GM04503 (cell line): ENCODE measurements at places on chromosomes 6 and 20.

DNA sequence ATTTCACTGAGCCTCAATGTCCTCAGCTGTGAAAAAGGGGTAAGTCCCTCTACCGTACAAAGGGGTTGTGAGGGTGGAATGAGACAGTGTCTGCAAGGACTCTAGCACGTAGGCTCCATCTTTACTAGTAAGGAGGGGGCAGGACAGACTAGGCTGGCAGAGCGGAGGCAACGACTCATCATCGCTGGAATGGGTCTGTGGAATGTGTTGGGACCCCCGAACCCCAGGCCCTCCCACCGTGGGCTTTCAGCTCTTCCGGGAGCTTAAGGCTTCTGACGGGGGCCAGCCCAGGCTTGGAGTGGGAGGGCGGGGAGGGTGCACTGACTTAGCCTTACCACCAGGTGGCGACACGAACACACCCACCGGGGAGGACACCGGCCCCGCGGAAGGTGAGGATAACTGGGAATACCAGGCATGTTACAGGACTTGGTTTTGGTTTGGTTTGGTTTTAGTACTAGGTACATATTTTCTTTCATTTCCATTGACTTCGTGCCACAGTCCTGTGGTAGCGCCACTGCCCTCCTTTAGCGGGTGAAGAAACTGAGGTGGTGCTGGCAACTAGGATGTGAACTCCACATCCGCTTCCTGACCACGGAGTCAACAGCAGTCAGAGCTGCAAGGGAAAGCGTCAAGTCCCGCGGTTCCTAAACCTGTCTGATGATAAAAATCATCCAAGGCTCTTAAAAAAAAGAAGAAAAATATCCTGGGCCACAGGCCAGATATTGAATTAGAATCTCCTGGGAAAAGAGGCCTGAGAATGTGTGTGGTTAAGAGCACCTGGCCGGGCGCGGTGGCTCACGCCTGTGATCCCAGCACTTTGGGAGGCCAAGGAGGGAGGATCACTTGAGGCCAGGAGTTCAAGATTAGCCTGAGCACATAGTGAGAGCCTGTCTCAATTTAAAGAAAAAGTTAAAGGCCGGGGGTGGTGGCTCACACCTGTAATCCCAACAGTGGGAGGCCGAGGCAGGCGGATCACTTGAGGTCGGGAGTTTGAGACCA, 10.3 kb upstream of the TULP1 start:
- no peak for DNase-seq

DNA sequence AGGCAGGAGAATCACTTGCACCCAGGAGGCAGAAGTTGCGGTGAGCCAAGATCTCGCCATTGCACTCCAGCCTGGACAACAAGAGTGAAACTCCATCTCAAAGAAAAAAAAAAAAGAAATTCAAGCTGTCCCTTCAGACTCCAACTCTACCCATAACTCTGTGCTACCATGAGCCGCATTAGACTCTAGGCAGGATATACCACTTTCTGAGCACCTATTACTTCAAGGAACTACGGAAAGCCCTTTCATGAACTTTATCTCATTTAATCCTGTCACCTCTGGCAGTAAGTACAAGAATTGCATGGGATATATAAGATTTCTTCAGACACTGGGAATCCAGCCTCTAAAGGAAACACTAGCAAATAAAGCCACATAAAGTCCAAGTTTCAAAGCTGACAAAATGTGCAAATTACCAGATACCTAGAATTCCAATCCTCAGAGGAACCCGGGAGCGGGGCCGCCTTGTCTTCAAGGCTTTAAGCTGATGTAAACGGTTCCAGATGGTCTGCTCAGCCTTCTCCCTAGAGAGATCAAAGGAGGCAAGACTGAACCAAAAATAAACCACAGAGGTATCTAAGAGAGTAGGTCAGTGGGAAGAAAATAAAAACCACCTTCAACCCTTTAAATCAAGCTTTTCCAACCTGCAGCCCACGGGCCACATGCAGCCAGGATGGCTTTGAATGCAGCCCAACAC, 9.4 kb downstream of the CDK5RAP1 start:
- DNase-seq, result peak; percentile 90

GRCh38 chr6:128605961-128606360, 85.6 kb upstream of the PTPRK start:
- DNase-seq, result peak; percentile 31

DNA sequence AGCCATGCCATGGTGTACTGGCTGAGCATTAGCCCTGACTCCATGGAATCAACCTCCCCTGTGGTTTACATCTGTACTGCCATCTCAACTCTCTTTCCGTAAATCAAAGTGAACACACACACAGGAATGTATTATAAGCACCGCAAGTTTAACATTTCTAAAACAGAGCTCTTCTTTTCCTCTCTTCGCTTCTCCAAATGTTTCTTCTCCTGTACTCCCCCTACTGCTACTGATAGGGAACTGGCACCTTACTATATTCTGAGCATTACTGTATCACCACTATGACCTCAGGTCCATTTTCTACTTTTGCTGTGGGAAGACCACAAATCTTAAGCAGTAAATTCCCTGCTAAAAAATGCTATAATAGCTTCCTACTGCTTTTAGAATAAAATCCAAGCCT, 101.2 kb downstream of the NUS1 start:
- DNase-seq, result no peak

DNA sequence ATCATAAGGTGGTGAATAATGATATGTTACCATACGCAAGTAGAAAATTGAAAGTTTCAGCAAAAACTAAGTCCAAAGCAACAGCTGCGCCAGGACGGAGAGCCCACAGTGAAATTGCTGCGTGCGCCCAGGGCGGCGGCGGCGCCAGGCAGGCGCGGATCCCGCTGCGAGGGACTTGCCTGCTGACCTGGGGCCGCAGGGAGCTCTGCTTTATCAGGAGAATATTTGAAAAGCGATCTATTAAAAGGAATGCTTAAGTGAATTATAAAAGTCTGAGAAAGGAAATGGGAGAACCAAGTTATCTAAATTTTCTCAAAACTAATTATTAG, 85.4 kb downstream of the THBS2 start:
- no peak for DNase-seq

DNA sequence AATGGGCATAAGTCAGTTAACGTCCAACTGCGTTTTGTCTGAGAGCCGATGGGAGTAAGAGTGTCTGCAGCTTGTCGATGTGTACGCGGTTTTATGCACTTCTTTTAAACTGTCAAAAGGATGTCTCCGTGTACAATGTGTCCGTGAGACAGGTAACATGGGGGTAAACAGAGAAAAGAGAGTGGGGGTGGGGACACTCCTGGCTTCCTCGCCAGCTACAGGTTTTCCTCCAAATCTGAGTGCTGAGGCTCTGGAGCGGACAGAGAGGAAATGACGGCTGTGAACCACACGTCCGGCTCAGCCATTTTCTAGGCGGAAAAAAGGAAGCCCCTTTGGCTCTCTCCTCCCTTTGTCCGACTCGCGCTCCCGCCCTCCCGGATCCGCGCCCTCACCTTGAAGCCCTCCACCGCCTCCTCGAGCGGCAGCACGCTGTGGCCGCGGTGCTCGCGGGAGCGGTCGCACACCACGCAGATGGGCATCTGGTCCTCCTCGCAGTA, 916 bp downstream of the TRIM27 start:
- no peak for DNase-seq

DNA sequence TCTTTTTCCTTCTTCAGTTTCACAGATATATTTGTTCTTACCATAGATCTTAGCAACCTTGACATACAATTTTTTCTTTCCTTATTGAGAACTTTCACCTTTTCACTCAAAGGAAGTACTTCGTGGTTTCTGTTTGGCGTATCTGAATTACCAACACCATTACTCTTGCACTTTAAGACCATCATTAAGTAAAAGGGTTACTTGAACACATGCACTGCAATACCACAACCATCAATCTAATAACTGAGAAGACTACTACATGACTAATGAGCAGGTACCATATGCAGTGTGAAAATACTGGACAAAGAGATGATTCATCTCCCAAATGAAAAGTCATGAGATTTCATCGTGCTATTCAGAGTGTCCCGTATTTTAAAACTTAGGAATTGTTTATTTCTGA, 21.7 kb upstream of the SENP6 start:
- DNase-seq, result no peak

- DNase-seq, result no peak
These were observed 116.5 kb upstream of the EDN1 start for GRCh38 chr6:12173661-12174060.
